GM06990 (cell line): ENCODE measurements at places on chromosomes 4 and X.

GRCh38 chr4:28443801-28444412 is 1583.3 kb downstream of the STIM2 start:
- DNase-seq, result no peak

DNA sequence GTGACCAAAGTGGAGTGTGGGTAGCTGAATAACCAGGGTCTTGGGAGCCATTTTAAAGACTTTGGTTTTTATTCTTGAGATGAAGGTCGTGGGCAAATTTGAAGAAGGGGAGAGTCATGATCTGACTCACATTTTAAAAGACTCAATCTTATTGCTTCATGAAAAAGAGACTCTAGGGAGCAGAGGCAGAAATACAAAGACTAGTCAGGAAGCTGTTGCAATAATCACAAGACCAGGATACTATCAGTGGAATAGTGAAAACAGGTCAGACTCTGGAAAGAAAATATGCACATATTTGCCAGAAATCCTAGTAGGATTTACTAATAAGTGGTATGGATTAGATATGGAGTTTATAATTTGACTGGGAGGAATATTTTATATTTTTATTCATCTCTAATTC is 448.4 kb downstream of the RAPGEF2 start:
- DNase-seq, result no peak

DNA sequence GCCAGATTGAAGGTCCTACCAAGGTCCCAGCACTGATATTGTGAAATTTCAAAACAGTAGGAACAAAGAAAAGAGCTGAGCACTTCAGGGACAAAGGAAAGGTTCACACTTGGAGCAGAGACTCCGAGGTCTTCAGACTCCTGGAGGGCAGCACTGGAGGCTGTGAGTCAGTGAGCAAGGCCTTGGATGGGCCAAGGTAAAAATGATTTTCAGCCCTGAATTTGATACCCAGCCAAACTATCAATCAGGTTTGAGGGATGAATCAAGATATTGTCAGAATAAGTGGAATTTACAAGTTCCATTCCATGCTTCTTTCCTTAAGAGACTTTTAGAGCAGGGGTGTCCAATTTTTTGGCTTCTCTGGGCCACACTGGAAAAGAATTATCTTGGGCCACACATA is 111.7 kb downstream of the ADRA2C start:
- no peak for DNase-seq

DNA sequence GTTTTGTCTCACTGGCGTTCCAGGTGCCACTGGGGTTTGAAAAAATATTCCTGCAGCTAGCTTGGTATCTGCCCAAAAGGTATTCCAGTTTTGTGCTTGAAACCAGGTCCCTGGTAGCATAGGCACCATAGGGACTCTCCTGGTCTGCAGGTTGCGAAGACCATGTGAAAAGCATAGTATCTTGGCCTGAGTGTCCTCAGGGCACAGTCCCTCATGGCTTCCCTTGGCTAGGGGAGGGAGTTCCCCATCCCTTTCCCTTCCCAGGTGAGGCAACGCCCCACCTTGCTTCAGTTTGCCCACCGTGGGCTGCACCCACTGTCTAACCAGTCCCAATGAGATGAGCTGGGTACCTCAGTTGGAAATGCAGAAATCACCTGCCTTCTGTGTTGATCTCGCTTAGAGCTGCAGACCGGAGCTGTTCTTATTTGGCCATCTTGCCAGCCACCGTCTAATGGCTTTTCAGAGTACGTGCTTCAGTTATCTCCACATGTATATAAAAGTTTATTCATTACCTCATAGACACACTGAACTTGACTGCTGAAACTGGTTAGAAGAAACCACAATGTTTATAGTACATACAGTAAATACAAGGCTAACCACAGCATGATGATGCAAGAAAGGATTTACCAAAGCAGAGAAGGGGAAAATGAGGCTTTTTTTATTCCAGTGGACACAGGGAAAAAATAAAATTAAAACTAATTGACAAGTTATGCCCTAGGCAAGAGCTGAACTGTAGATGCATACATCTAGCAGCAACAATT is 10.6 kb downstream of the PBDC1 start:
- no peak for DNase-seq

DNA sequence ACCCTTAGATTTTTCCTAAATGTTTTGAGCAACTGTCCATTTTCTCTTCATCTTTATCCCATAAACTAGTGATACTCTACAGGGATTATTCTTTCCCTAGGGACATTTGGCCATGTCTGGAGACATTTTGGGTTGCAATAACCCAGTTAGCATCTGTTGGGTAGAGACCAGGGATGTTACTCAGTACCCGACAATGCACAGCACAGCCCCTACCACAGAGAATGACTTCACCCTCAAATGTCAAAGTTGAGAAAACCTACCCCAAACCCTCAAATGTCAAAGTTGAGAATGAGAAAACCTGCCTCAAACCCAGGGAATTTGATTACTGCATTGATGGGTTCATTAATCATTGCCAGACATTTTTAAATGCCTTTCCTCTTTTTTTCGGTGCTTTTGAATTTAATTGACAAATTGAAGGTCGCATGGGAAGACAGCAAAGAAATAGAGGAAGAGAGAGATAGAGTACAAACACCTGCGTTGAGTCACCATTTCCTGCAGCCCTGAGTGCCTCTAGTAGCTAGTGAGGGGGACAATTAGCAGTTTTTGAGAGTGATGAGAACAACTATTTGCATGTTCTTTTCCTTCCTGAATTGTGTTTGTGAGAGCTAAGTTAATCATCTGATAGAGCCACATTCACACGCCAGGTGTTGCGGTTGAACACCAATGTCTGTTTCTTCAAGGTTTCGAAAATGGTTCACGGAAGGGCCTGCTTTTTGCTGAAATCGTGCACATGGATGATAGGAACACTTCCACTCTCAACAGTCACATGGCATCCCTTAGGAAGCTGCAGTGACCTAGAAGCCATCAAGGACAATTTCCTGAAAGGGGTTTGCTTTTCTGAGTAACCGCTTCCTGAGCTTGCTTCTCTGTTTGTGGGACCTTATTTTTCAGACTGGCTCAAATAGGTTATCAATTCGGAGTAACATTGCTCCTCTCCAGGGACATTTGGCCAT is 203.9 kb upstream of the VCX3A start:
- DNase-seq, result peak; percentile 82

GRCh38 chr4:95835672-95836071 is 4.2 kb upstream of the PDHA2 start:
- no peak for DNase-seq

DNA sequence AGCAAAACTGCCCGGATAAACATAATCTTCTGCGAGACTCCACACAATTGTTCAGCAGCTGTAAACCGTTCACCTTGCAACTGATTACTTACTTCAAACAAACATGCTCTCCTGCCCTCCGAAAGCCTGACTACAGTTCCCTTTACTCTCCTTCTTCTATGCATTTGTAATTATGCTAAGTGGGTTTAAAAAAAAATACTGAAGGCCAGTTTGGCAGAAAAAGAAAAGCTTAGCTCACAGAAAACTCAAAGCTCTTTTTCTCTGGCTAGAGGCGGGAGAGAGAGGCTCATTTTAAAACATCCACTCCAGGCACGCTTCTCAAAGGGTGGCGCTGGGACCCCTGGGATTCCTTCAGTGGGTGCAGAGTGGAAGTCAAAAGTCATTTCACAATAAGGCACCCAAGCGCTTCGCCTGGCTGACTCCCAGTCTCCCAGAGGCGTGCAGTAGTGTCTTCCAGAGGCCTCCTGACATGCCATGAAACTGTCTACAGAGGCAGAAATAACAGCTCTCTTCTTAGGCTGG is 1.9 kb downstream of the DHRSX start:
- DNase-seq, result no peak

DNA sequence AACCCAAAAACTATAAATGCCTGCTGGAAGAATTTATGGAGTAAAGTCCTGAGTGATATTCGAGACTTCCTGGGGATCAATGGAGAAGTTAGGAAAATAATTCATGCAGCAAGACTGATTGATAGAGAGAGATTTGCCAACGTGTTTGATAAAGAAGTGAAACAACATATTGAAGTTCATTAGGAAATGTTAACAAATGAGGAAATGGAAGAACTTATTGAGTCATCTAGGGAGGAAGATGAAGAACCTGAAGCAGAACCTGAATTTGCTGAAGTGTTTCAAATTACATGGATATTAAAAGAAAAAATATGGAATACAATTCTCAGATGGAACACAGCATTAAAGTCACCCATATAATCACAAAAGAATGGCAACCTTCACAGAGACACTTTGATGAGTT is 39.0 kb downstream of the DDX60 start:
- no peak for DNase-seq

DNA sequence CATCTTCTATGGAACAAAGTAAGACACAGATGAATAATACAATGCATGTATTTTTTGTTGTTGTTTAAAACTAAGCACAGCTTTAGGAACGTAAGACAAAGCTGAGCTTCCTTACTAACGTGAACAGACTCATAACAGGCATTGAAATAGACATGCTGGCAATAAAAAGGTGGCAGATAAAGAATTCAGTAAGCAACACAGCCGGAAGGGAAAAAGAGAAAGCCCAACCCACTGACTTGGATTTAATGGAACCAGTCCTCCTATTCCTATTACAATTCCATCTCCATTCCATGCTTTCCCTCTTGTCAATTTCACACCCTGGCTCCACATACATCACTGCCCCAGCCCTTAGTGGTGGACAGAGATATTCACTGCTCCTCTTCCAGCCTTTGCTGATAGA is 182.1 kb downstream of the NSUN7 start:
- DNase-seq, result no peak

GRCh38 chr4:10893395-10893794 is 208.8 kb upstream of the CLNK start:
- DNase-seq, result no peak

DNA sequence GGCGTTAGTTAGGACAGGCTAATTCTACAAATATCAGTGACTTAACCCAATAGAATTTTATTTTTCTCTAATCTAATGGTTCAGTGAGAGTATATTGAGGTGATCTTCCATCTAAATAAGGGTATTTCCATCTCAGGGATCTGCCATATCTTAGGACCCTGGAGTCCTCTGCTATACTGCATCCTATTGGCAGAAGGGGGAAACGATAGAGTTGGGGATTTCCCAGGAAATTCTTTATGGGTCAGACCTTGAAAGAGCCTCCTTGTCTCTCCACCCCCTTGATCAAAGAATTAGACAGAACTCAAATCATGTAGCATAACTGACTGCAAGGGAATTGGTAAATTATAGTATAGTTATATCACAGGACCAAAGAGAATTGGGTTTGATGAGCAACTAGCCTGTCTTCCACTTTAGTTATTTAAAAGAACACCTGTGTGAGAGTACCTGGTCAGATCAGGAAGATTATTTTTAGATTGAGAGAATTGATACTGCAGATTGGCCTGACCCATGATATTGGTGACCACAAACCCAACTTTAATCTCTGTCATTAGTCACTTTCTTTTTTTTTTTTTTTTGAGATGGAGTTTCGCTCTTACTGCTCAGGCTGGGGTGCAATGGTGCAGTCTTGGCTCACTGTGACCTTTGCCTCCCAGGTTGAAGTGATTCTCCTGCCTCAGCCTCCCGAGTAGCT is 25.6 kb downstream of the SMARCA5 start:
- DNase-seq, result no peak

- no peak for DNase-seq
Measured at GRCh38 chr4:105474099-105474518, 247 bp upstream of the PPA2 start.

GRCh38 chr4:119103263-119103662 is 32.4 kb upstream of the MYOZ2 start:
- no peak for DNase-seq

DNA sequence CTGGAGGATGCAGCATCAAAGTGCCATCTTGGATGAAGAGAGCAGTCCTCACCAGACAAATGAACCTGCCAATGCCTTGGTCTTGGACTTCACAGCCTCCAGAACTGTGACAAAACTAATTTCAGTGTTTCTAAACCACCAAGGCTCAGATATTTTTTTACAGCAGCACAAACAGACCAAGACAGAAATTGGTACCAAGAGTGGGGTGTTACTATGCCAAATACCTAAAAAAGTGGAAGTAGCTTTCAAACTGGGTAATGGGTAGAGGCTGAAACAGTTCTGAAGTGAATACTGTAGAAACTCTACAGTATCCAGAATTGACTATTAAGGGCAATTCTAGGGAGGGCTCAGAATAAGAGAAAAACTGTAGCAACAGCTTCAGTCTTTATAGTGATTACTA is 170.8 kb downstream of the STK32B start:
- DNase-seq, result no peak

GRCh38 chr4:53929955-53930798 is 134.2 kb downstream of the CHIC2 start:
- peak; percentile 3 for DNase-seq
